ENCODE measurements at places on chromosomes 2 and 18. TPM values are rescaled to one million over a fixed set of nuclear protein-coding genes. Genes with fewer than 3 reads are reported as not detected.

HMSD gene
- 2.7 TPM for total RNA-seq

GKN1 gene
- 1.4 TPM for total RNA-seq

CUL3 gene
- total RNA-seq: 67.3 TPM

PELI1 gene
- 33.9 TPM for total RNA-seq

ACVR1C gene
- 0.24 TPM for total RNA-seq

RAD51AP2 gene
- not detected for total RNA-seq

GPR75 gene
- 0.57 TPM for total RNA-seq

ANKRD30B gene
- total RNA-seq: not detected

CAPN14 gene
- total RNA-seq: 0.52 TPM

KCNS3 gene
- 0.52 TPM for total RNA-seq

MAP3K19 gene
- 0.05 TPM for total RNA-seq

TNFAIP6 gene
- total RNA-seq: 2.3 TPM

ERLEC1 gene
- total RNA-seq: 32.8 TPM

TGFA gene
- 1.6 TPM for total RNA-seq

C2orf78 gene
- total RNA-seq: not detected

SFXN5 gene
- 11.0 TPM for total RNA-seq

GATA6 gene
- total RNA-seq: 0.47 TPM

ANKMY1 gene
- total RNA-seq: 6.6 TPM

VIT gene
- 0.19 TPM for total RNA-seq

NEU4 gene
- total RNA-seq: 0.05 TPM

SERPINB10 gene
- 1.7 TPM for total RNA-seq

All from thymus (tissue), 14 donors.